Activated CD4-positive, alpha-beta T cell treated with anti-CD3 and anti-CD28 coated beads, Interleukin-2, amount 50 U/mL, for 16 hours (primary cell): ENCODE measurements at places on chromosomes 16 and 17.

DNA sequence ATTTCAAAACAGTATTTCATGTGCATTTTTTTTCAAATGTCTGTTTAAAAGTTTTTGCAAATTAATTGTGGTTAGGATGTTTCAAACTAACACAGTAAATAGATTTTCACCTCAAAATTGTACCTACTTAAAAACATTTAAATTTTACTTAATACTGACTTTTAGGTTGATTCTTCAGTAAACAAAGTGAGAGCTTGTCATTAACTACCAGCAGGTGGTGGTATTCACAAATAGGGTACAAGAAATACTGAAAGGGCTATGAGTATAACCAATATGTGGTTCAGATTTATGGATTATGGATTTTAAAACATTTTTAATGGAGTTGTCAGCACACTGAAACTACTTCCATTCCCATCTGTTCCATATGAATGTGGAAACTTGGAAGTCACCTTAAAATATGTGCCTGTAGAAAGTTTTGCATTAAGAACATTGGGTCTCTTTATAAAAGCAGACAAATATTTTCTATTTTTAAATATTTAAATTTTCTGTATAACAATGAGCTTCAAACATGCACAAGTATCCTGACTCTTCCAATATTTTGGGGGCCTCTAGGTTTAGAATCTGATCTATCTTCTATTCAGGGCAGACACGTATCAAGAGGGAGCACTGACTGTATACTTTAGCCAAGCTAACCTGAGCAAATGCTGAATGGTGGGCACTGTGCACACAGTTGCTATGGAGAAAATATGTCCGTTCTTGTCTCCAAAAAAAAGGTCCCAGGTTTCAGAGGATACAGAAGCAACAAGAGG is 155.6 kb downstream of the SNX11 start:
- peak; percentile 16 for DNase-seq

DNA sequence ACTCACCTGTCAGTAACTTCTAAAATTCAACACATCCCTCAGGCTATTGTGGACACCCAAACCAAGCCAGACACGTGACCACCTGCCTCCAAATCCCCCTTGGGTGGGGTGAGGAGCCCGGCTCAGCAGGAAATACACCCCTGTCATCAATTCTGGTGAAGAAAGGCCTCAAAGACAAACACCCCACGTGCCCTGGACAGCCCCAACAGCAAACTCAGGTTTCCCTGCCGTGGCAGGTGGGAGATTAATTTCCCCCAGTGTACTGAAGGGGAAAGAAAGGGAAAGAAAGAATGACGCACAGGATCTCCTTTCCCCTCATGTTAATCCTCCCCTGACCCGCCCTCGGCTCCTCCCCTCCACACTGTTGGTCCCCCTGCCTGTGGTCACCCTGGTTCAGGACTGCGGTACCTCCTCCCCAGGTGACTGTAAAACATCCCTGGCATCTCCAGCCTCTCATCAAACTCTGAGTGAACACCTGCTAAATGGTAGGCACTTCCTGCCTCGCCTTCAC is 98.3 kb downstream of the ZNF423 start:
- DNase-seq: no peak

- no peak for DNase-seq
These were observed 25.7 kb downstream of the NUBP1 start for GRCh38 chr16:10769381-10769780.

DNA sequence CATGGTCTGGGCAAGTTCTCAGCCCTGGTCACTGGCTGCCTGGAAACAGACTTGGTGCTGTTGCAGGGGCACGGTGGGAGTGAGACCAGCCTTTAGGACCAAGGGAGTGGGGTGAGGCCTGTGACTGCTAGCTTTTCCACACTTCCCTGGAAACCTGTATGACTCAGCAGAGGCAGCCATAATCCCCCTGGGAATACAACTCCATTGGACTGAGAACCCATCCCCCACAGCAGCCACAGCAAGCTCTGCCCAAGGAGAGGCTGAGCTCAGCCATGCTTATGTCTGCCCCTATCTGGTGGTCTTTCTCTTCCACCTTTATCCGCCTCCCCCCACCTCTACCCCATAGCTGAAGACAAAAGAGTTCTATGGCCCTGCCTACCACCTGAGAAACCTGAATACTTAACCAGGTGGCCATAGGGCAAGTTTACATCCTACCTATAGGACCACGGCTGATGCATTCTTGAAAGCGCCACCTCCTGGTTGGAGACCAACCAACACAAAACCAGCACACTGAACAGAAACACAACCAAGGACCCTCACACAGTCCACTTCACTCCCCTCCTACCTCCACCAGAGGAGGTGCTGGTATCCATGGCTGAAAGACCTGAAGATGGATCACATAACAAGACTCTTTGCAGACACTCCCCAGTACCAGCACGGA is 816.2 kb upstream of the SOX9 start:
- no peak for DNase-seq

DNA sequence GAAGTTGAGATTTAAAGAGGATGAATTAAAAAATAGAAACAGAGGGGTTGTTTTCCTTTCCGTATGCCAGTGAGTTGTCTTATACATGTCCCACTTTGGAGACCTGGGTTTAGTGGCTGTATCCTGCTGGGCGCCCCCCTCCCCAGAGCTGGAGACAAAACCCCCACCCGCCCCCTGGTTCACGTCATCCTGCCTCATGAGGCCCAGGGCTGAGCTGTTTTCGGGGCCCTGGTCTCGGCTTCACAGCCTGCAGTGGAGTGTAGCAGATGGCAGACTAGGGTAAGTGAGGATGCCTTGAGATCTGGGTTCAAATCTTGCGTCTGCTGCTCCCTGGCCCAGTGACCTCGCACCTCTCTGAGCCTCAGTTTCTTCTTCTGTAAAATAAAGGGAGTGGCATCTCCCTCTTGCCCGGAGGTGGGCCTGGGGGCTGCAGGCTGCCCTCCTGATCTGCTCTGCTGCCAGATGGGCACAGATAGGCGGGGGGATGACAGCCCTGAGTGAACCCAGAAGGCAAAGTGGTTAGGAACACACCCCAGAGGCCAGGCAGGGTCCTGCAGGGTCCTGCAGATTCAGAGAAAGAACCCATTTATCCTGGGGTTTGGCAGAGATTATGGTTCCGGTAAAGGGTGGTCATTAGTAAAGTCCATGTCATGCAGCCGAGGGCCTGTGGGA is 45.1 kb downstream of the SOCS3 start:
- DNase-seq: no peak

- DNase-seq: no peak
These were observed 88.2 kb downstream of the CHD9 start for GRCh38 chr16:53142823-53143568.

- DNase-seq: no peak
These were observed 61.1 kb downstream of the EMP2 start for GRCh38 chr16:10519297-10519696.
